ENCODE measurements at places on chromosomes 2 and 18.

DNA sequence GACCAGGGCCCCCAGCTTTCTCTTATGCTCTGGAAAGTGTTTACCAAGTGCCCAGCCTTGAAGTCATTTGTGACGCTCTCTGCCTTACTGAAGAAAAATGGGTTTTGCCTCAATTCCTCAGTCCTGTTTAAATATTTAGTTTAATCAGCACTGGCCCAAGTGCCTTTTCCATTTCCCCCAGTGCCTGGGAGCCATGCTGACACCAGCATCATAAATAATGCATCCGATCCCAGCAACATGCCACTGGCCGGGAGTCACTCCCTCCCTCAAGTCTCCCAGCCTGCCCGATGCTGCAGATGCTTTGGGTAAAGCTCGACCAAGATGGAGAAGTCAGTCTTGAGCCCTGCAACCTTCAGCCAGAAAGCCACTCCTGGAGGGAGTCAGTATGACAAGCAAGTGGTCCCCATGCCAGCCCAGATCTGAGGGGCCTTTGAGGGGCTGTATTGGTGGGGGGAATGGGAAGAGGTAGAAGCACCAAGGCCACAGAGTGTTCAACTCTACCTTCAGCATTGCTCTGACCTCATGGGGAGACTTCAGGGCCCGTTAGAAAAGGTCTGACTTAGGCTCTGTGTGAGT is 12.0 kb upstream of the MTA3 start:
- DNase-seq, result no peak

- peak; percentile 81 for DNase-seq
Measured at GRCh38 chr2:42962508-42962953, 170.1 kb upstream of the HAAO start.

DNA sequence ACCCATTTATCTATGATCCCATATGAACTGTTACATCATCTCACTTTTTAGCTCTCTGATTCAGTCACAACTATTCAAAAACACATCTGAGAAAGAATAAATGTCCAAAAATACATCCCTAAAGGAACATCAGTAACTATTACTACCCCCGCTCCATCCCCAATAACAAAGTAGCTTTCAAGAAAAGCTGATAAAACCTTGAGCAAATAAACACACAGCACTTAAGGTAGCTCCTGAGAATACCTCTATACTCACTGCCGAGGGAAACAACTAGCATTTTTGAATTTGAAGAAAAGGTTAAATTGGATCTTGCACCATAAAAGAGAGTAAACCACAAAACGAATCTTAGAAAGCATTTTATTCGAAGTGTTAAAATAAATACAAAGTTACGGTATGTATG is 63.4 kb downstream of the PMAIP1 start:
- no peak for DNase-seq

- DNase-seq, result no peak
Measured at GRCh38 chr2:119190321-119191111, 32.0 kb upstream of the C1QL2 start.

GRCh38 chr2:223760838-223761502 is 76.4 kb downstream of the AP1S3 start:
- DNase-seq, result peak; percentile 3

DNA sequence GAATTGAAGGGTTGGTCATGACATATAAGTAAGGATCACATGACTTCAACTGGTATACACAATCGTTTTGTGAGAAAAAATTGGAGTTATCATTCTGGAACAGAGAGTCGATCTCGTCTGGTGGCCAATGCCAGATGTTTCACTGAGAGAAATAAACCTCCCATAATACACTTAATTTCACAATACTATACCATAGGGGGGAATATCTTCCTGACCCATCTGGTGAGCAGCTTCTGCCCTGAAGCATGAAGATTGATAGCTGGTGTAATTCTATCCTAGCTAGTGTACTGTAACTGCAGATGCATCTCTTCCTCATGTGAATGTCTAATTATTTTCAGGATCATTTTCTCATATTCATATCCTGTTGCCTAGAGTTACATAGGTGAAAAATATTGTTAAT is 15.7 kb upstream of the CDH7 start:
- DNase-seq, result no peak

DNA sequence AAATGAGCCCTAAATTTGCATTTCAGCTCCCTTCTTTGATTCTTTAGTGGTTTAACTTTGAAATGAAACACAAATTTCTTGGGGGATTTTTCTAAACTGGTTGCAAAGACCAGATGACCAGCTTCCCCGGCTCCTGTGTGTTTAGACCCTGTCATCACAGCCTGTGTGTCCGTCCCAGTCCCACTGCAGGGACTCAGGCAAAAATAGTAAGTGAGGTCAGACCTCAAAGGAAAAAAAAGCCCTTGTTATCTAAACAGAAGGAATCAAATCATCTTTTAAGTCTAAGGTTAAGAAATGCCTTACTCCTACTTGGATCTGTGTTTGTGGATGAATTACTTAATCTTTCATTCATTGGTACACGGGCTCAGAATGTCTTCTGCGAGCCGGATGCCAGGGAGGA is 423.7 kb downstream of the LPIN1 start:
- no peak for DNase-seq

DNA sequence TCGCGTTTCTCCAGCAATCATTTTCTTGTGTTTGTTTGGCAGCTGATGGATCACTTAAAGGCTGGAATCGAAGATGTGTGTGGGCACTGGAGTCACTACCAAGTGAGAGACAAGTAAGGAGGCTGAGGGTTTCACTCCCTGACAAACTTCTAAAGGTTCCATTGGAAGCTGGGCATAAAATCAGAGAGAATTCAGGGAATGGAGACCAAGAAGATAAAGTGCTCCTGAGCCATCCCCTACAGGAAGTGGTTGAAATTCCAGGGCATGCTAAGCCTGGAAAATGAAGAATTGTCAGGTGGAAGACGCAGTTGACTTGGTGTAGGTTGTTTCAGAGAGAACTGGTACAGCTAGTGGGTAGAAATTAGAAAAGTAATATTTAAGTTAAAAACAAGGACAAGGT is 39.1 kb downstream of the SLC9A4 start:
- no peak for DNase-seq

DNA sequence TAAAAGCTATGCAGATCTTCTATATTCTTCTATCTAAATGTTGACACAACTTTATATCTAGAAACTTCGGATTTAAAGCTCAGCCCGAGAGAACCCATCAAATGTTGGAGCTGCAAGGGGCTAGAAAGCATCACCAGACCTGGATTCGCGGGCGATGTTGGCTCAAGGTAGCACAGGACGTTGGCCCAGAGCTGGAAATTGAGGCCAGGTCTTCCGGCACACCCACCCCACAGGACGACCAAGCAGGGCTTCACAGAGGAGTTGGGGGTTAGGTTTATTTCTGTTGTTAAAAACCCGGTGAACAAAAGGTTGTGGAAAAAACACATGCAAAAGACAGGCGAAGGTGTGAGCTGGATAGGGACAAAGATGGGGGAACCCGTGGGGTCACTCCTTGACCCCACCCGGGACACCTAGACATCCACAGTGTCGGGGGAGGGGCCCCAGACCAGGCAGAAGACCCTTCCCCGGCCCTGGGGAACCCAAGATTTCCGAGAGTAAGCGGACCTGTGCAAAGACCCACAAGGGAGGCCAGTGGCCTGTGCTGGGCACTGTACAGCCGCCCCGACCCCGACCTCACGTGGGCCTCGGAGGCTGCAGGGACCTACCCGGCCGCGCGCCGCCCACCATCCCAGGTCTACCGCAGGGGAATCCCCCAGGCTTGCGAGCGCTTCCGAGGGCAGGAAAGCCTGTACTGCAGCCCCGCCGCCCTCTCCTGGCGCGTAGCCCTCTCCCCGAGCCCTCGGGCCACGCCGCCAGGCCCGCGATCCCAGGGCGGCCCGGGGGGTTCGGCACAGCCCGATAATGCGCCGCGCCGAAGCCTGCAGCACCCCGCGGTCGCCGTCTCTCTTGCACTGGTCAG is 1.8 kb upstream of the AGBL5 start:
- no peak for DNase-seq

GRCh38 chr2:29270701-29271121 is 155.5 kb downstream of the CLIP4 start:
- DNase-seq, result no peak

DNA sequence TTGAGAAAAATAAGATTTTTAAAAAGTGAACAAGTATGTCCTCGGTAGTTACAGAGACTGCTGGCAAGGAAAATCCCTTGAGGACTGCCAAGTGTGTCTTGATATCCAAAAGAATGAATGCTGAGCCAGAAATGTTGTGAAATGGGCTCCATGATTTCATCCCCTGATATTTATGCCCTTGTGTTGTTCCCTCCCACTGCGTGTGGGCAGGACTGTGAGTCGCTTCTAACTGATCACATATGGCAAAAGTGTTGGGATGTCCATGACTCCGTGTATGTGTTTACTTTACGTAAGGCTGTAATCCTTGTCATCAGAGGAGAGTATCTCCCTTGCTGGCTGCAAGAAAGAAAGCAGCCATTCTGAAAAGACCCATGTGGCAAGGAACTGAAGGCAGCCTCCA is 285.1 kb downstream of the SS18 start:
- no peak for DNase-seq

- DNase-seq, result no peak
Measured at GRCh38 chr2:182929972-182930371, 63.5 kb upstream of the FRZB start.

DNA sequence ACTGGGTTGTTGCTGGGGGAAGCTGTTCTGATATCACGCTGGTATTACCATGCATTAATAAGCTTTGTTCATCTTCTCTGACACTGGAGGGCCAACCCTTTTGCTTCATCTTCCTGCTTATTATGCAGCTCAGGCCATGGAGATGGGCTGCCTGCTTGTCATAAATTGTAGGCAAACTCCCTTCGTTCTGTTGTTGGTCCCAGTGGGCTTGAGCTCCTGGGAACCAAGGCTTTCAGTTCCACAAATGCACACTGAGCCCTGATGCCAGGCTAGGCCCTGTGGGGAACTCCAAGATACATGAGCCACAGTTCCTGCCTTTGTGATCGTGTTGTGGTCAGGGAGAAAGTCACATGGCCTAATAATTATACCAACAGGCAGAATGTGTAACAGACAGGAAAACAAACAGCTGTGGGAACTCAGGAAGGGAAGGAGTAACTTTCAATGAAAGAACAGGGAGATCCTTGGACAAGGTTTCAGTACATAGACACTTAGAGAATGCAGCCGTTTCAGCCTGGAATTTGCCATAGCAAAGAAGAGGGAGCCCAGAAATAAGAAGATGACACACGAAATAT is 49.0 kb upstream of the BCL2L11 start:
- no peak for DNase-seq

DNA sequence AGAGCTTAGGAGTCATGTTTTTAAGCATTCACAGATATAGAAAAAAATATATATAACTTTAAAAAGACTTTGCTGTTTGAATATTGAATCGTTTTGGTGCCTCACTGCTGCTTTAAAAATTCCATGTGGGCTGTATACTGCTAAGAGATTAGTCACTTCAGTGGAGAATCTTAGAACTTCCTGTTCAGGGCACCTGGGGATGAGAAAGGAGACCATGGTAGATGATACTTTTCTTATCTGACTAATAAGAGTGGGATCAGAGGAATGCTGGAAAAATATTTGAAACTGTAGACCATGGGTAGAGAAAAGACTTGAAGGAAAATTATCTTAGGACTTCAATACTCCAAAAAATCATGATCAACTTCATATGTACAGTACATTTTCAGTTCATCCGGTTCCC is 442.2 kb upstream of the SETBP1 start:
- DNase-seq, result no peak

GRCh38 chr2:238916875-238917590 is 69.1 kb downstream of the TWIST2 start:
- no peak for DNase-seq

GRCh38 chr2:69743847-69744264 is 1.9 kb downstream of the ANXA4 start:
- DNase-seq, result no peak

DNA sequence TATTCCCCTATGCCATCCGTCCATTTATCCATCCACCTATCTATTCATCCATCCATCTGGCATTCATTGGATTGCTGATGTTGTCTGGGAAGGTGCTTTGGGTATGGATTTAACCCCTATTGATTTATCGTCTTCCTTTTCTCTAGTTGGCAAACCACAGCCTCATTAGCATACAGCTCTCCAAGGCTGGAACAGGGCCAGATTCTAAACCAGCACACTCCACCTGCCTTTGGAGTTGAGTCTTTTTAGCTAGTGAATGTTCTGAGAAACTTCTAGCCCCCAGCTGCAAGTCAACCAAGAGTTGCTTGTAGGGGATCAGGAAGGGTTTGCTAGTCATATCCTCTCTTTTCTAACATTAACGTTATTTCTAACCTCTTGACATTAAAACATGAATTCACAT is 90.7 kb downstream of the NRP2 start:
- DNase-seq, result no peak
